Stimulated activated CD8-positive, alpha-beta memory T cell treated with anti-CD3 and anti-CD28 coated beads, Interleukin-12 subunit alpha, Interleukin-12 subunit beta, amount 100 ng/mL, for 4 hours (primary cell): ENCODE measurements at places on chromosomes 3 and 15.

DNA sequence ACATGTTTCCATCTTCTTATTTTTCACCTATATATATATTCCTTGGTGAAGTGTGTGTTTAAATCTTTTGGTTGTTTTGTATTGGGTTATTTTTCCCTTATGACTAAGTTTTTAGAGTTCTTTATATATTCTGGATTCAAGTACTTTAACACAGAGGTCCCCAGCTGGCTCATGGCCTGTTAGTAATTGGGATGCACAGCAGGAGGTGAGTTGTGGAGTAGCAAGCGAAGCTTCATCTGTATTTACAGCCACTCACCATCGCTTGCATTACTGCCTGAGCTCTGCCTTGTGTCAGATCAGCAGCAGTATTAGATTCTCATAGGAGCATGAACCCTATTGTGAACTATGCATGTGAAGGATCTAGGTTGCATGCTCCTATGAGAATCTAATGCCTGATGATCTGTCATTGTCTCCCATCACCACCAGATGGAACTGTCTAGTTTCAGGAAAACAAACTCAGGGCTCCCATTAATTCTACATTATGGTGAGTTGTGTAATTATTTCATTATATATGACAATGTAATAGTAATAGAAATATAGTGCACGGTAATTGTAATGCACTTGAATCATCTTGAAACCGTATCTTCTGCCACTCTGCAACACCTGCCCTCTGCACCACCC lies 151.6 kb downstream of the RSRC1 start:
- DNase-seq = no peak

GRCh38 chr15:101537483-101538080 lies 48.1 kb upstream of the PCSK6 start:
- no peak for DNase-seq

GRCh38 chr3:53242642-53243041 lies 13.2 kb downstream of the TKT start:
- DNase-seq = no peak

DNA sequence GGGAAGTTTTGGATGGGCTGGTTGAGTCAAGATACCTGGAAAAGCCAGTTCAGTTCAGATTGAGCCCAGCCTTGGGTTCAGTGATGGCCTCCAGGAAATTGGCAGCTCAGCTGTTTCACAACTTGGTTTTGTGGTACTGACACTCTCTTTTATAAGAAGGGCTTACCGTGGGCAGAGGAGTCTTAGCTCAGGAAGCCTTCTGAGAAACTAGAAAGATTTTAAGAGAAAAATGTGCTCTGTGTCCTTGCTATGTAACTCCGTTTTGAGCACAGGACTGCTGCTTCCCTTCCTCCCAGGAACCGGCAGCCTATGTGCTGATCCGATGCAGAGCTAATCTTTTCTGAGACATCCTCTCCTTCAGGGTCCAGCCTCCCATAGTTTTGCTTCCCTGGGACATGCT lies 46.6 kb upstream of the RASGRP1 start:
- DNase-seq = peak; percentile 7

GRCh38 chr3:50220109-50220508 lies 15.0 kb downstream of the SLC38A3 start:
- DNase-seq = no peak
